ENCODE measurements at places on chromosomes 1 and 21.

GRCh38 chr1:97281962-97282361 lies 560.4 kb downstream of the PTBP2 start:
- no peak for DNase-seq

DNA sequence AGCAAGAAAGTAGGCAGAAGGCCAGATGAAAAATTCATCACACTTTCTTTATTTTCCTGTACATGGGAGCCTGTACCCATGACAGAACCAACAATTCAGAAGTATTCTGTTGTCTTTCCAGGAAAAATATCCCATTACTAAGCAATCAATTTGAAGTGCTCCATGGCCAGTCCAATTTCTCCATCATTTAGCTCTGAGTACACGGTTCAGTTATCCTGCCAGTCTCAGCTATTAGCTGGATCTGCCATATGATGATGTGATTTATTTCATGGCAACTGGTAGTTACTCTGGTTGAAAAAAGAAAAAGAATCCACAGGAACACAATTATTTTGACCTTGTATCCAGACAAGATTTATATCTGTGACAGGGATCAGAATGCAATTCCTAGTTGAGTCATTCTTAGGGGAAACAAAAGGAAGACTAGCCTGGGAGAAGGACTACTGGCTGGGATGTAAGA lies 70.6 kb upstream of the GORAB start:
- no peak for DNase-seq

DNA sequence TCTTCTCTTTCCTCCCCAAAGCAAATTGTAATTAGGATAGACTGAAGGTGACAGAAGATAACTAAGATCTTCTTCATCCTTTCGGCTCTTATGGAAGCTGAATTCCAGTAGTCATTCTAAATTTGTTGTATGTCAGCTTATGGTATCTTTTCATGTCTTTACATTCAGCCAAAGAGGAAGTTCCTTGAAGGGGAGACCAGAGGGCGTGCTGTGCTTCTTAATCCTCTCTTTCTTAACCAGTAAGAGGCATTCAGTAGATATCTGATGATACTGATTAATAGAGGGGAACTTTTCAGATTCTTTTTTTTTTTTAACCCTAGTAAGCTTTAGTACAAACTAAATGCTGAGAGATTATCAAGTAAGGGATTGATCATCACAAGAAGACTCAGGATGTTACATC lies 102.3 kb downstream of the OSBPL9 start:
- no peak for DNase-seq

DNA sequence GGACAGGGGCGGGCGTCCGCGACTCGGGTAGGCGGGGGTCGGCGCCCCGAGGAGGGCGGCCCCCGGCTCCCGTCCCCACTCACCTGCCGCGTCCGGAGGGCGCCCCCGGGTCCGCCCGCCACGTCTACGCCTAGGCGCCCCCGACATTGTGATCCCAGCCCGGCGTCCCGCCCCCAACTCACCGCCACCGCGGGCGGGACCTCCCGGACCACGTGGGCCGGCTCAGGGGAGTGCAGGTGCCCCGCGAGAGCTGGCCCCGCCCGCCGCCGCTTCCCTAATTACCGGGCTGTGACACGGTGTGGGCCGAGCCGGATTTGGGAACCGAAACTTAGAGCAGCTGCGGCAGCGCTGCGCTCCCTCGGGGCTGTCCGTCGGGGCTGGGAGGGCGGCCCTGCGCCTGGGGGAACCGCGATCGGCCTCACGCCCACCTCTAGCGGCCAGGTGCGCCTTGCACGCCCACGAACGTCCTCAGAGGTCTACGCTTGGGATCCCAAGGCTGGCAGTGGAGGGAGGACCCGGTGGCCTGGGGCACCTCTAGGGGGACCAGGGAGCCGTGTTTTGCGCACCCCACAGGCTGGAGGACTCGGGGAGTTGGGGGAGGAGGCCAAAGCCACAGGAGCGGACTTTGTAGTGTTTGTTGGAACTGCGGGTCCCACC lies 521 bp upstream of the NADK start:
- peak; percentile 73 for DNase-seq

- no peak for DNase-seq
Observed at GRCh38 chr21:44785620-44786335, 15.8 kb downstream of the UBE2G2 start.

All from activated T-cell treated with anti-CD3 and anti-CD28 coated beads, Interleukin-2, amount 50 U/mL, for 4 hours (primary cell).